ENCODE measurements at places on chromosomes 2 and 18. TPM values are rescaled to one million over a fixed set of nuclear protein-coding genes. Genes with fewer than 3 reads are reported as not detected.

The IL18RAP gene
- 4.2 TPM for total RNA-seq

GRCh38 chr2:26480566-26481423 is 2.9 kb upstream of the OTOF start:
- DNase-seq = no peak

DNA sequence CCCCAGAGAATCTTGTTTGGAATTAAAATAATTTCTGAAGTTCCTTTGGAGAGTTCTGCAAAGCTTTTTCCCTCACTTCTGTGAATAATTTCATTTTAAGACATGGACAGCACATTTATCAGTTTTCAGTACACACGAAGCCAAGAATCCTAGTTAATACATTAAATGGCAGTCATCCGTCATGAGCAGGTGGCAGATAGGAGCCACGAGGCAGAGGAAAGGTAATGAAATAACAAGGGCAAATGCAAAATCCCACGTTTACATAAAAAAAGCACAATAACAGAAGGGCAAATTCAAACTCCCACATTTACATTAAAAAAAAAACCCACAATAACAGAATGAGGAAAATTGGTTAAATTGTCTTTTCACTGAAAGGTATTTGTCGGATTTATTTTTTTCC is 25.9 kb upstream of the SNTG2 start:
- no peak for DNase-seq

- DNase-seq = no peak
Measured at GRCh38 chr2:197919487-197919886, 115.1 kb downstream of the PLCL1 start.

The LOXHD1 gene
- not detected for total RNA-seq

- no peak for DNase-seq
Measured at GRCh38 chr2:173872714-173873113, 92.5 kb downstream of the SP3 start.

DNA sequence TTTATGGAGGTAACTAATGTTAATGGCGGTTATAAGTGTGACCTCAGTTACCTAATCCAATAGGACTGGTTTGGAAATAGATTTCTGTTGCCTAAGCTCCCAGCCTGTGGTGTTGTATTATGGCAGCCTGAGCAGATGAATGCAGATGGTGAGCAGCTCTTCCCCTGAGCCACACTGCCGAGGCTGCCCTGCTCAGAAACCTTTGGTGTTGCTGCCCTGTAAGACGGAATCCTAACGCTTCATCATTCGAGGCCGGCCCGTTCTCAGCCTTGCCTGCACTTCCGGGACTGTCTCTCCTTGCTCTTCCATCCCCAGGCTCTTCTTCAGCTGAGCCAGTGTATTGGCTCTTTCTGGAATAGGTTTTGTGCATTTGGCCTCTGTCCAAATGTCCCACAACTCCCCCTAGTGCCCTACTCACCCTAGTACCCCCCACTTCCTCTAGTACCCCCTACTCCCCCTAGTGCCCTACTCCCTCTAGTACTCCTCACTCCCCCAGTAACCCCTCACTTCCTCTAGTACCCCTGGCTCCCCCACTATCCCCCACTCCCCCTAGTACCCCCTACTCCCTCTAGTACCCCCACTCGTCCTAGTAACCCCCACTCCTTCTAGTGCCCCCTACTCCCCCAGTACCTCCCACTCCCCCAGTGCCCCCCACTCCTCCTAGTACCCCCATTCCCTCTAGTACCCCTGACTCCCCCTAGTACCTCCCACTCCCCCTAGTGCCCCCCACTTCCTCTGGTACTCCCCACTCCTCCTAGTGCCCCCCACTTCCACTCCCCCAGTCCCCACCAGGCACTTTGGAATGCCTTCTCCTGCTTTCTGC is 106.0 kb upstream of the TAF1B start:
- DNase-seq = no peak

DNA sequence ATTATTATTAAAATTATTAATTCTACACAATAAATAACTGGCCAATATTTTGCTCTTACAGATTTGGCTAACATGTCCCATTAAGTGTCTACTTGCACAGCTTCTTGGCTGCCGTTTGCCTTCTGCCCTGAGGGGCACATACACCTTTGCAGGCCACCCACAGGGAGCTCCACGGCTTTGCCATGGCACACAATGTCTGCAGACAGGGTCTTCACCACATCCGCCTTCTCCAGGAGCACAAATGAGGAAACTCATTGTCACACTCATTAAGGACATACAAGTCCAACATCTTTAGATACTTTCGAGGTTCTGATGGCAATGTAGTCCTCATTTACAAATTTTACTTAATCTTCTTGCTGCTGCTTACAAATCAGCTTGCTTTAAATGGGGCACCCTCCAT is 45.6 kb downstream of the LONRF2 start:
- DNase-seq = no peak

All from Peyer's patch (tissue), 4 donors.